ENCODE measurements at places on chromosomes 5 and 9. TPM values are rescaled to one million over a fixed set of nuclear protein-coding genes. Genes with fewer than 3 reads are reported as not detected.

DNA sequence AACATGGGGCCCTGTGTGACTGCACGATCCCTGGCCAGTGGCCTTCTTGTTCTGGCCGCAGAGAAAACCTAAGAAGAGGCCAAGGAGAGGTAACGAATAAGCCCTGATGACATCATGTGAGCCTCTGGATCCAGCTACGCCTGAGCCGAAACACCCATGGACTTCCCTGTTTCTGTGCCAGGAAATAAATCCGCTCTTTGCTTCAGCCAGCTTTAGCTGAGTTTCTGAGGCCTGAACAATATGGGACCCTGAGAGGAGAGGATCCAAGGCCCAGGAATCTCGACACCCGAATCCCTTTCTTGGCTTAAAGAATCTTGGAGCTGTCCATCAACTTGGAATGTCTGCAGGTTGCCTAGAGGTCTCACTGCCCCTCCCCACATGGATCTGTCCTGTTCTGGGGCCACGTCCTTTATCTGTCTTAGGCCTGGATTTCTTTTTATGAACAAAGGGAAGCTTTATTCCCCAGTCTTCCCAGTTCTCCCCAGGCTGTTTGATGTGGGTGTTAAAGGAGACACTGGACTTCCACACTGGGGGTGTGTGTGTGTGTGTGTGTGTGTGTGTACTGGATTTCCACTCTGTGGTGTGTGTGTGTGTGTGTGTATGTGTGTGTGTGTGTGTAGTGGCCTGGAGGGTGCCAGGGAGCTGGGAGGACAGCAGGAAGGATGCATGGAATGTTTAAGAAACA is 13.7 kb downstream of the IER5L start:
- DNase-seq: peak; percentile 67

GRCh38 chr5:127192836-127193338 is 97.7 kb upstream of the MEGF10 start:
- no peak for DNase-seq

DNA sequence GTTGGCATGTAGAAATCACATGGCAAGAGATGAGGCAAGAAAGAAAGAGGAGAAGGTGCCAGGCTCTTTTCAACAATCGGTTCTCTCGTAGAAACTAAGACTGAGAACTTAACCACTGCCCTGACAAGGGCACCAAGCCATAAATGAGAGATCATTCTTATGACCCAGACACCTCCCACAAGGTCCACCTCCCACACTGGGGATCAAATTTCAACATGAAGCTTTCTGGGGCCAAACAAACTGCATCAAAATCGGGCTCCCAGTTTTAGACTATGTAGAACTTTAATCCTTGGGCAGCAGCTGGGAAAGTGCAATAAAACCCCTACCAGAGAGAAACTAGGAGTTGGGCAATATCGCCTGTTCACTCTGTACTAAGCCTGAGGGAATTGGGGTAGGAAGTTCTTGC is 150.2 kb upstream of the CCDC152 start:
- DNase-seq: no peak

DNA sequence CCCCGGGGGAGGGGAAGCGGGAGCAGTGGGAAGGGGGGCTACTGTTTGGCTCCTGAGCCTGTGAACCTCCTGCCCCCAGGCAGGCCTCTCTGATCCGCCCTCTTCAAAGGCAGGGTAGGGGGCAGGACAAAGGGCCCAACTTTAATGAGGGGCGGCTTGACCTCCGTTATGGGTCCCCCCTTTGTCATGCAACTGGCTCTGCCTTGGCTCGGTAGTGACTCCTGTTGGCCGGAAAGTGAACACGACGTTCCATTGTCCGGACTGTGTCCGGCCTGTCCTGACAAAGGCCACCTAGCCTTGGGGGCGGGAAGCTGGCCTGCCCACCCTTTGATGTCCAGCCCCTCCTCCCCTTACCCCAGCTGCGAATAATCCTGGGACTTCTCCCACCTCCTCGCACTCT is 1.3 kb downstream of the CDX1 start:
- DNase-seq: no peak

DNA sequence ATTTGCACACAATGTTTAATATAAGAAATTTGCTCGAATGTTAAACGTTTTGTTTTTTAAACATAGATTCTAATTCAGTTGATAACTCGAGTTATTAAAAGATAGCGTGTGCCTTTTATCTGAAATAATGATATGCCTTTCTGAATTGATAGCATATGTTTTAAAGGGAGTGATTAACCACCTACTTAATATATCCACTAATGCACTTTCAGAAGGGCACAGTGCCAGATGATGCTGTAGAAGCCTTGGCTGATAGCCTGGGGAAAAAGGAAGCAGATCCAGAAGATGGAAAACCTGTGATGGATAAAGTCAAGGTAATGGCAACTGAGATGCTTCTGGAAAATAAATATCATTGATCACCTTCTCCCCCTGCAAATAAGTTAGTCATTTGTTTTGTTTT is 53.9 kb downstream of the ERAP1 start:
- no peak for DNase-seq

GRCh38 chr5:179817890-179818745 is 2.6 kb upstream of the SQSTM1 start:
- DNase-seq: peak; percentile 31

TOMM5 gene
- 49.1 TPM for total RNA-seq

All from left colon (tissue), 2 donors.